ENCODE measurements at places on chromosomes 3 and 15.
A peak's percentile ranks its signal among the peaks of the same experiment; 100 is the strongest.

- DNase-seq, result no peak
These were observed 39.7 kb upstream of the TM4SF1 start for GRCh38 chr3:149417174-149417573.

GRCh38 chr3:129663045-129663446 is 56.6 kb upstream of the PLXND1 start:
- DNase-seq, result no peak

DNA sequence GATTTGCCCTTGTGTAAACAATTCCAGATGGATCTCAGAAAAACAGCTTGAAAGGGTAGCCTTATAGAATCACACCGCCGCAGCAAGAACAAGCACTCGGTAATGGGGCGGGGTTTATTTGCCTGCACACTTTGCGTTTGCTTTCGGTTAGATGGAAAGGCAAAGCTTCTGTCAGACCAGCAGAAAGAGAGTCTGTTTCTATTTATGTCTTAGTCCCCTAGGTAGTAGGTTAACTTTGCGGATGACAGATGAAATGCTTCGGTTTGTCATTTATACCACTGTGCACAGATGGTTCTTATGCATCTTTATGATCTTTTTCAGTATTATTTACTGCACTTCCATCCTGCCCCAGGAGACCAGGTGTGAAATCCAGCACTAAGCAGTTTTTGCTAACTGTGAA is 62.2 kb downstream of the PYDC2 start:
- no peak for DNase-seq

- no peak for DNase-seq
These were observed 347.0 kb downstream of the PTPRG start for GRCh38 chr3:61908382-61908781.

DNA sequence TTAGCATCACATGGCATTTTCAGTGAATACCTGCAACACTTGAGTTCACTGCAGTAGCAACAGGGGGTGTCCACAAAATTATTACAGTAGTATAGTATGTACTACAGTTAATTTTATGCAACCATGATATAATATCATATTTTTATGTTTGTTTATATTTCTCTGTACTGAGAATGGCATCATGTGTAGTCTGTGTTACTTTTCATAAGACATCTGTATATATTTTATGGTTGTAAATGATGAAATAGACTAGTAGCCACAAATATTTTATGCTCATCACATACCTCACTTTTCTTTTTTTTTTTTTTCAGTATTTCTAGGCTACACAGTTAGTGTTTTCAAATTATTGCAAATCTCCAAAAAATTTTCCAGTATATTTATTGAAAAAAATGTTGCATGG is 22.4 kb downstream of the PHLDB2 start:
- DNase-seq, result no peak

- peak; percentile 22 for DNase-seq
These were observed 290.5 kb downstream of the NAALADL2 start for GRCh38 chr3:175149675-175150074.

DNA sequence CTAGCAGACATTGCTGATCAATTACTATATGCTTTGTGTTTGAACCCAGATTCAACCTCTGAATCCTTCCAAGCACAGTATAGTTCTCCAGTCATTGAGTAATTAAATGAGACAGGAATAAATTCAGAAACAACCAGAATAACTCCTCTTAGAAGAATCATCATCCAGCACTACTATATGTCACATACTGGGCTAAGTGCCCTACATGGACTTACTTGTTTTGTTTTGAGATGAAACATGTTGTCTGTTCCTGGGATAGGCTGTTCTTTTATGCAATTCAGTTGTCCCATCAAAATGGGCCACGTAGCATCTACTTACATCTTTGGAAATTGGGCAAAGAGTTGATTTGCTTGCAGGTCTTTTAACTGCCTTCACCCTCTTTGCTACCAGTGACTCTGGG is 365.5 kb upstream of the SUCLG2 start:
- no peak for DNase-seq

DNA sequence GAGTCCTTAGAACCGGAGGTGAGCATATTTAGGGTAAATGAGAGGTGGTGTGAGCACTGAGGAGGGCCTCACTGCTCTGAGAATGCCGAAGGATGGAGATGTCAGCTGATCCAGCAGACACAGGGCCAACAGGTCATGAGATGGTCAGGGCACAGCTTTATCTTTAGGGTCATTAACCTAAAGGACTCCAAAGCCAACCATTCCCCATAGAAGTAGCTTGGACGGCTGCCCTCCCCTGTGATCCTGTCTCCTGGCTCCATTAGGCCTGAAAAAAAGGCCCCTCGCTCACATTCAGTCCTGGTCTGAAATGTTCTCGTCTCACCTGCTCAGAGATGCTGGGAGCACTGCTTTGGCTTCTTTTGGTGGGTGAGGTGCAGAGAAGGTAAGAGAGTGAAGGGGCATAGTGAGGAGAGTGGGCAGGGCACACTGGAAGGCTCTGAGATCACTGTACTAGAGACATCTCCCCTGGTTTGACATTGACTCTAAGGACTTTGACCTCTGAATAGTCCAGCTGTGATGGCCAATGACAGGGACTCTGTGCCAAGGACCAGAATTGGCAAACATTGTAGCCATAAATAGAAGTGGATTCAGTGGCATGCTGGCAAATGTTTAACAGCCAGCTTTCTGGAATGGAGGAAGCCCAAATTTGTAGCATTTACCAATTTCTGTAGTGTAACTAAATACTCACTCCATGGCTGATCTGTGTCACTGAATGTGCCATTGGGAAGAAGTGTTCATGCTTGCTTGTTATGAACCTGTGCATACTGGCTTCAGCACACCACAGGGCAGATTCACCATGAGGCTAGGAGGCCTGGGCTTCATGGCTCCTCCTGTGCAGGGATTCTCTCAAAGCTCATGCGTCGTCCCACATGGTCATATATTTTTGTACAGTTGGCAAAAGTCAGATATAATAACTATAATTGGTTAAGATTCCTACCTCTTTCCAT is 76.2 kb upstream of the MRPS22 start:
- no peak for DNase-seq

DNA sequence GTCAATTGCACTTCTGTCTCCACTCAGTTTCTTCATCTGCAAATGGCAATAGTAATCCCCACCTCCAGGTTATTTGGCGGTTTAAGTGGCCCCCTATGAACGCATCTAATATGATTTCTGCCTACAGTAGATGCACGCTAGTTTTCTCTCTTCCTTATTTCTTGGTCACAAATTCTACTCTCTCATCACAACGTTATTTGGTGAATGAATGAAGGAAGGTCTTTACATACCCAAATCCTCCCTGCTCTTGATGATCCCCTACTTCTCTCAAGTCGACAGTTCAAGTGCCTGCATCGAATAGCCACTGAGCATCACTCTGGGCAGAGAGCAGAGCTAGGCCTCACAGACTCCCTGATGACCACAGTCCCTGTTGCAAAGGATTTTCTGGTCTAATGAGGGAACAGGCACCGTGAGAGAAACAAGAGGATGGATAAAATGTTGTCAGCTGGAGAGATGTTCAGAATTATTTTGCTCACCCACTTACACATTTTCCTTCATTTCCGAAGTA is 181.2 kb upstream of the SMAD3 start:
- no peak for DNase-seq

DNA sequence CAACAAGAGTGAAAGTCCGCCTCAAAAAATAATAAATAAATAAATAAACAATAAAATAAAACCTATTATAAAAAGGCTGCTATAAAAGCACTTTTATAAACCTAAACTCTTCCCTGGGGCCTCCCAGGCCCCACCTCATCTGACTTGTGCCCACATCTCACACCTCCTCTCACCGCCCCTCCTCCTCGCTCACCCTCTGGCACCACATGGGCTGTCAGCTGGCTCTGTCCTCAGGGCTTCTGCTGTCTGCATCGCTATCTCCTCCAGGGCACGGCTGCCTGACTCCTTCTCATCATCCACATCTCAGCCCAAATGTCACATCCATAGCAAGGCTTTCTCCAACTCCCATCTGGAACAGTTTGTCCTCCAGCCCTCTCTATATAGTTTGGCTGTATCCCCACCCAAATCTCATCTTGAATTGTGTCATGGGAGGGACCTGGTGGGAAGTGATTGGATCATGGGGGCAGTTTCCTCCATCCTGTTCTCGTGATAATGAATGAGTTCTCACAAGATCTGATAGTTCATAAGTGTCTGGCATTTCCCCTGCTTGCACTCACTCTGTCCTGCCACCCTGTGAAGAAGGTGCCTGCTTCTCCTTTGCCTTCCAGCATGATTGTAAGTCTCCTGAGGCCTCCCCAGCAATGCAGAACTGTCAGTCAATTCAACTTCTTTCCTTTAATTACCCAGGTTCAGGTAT is 8.8 kb upstream of the SH3BP5 start:
- no peak for DNase-seq

- no peak for DNase-seq
These were observed 116.4 kb upstream of the ARHGEF3 start for GRCh38 chr3:56918111-56918568.

- peak; percentile 30 for DNase-seq
These were observed 87.3 kb downstream of the TFG start for GRCh38 chr3:100796556-100796955.

DNA sequence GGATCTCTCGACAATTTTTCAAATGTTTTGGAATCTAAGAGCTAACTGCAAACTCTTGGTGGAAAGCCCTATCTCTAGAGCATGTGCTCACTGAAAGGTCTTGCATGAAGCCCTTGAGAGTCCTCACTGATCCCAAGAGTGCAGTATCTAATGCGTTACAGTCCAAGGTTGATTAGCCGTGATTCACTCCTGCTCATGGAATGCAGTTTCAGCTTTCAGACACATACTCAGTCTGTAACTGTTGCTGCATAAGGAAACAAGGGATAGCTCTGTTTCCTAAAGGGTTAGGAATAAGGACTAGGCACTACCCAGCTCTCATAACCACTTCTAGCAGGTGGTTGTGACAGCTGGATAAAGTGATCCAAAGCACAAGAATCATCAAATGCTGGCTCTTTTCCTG is 687.4 kb upstream of the CFAP20DC start:
- DNase-seq, result no peak

GRCh38 chr3:8702560-8702959 is 31.0 kb upstream of the CAV3 start:
- DNase-seq, result no peak

GRCh38 chr3:58308728-58309127 is 2.4 kb downstream of the HTD2 start:
- DNase-seq, result no peak

GRCh38 chr3:64708456-64708855 is 20.7 kb upstream of the ADAMTS9 start:
- no peak for DNase-seq

- DNase-seq, result no peak
These were observed 37.5 kb downstream of the GAP43 start for GRCh38 chr3:115660646-115661337.

- peak; percentile 46 for DNase-seq
These were observed 25.5 kb downstream of the ST3GAL6 start for GRCh38 chr3:98788651-98789050.

DNA sequence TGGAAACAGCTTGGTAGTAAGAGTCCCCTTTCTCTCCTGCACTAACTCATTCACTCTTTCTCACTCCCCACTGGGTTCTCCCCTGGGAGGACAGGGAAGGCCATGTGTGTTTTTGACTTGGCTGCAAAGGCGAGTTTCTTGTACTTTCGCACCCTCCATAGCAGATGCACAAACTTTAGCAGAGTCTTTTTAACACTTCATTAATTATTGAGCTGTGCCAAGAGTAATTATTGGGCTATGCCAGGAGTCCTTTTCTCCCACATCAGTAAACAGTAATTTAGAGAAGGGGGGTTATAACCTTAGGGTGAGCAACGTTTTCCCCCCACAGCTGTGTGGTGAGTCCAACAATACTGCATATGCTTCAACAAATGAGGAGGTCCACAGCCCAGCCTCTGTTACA is 224.4 kb upstream of the ATP11B start:
- DNase-seq, result no peak

GRCh38 chr3:196772102-196772501 is 32.4 kb downstream of the PAK2 start:
- DNase-seq, result no peak

- no peak for DNase-seq
These were observed 230.4 kb upstream of the ARPP21 start for GRCh38 chr3:35408882-35409281.

- DNase-seq, result peak; percentile 10
These were observed 24.1 kb upstream of the OR5K4 start for GRCh38 chr3:98329392-98330124.

GRCh38 chr15:62524848-62525247 is 359.8 kb upstream of the C2CD4B start:
- DNase-seq, result no peak

- DNase-seq, result no peak
These were observed 291.0 kb upstream of the TGFBR2 start for GRCh38 chr3:30315447-30315846.

- DNase-seq, result no peak
These were observed 14.0 kb downstream of the DNAH12 start for GRCh38 chr3:57530071-57530608.

DNA sequence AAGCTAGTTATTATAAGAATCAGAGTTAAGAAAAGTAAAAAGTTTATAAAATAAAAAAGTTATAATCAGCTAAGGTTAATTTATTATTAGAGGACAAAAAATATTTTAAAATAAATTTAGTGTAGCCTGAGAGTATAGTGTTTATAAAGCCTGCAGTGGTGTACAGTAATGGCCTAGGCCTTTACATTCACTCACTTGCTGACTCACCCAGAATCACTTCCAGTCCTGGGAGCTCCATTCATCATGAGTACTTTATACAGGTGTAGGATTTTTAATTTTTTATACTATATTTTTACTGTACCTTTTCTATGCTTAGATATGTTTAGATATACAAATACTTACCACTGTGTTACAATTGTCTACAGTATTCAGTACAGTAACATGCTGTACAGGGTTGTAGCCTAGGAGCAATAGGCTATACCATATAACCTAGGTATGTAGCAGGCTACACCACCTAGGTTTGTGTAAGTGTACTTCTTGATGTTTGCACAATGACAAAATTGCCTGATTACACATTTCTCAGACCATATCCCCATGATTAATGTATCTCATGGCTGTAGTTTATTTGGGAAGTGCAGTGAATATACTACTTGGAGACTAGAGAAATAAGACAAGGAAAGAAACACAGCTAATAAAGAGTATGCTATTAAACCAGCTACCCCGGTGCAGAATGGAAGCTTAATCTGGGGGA is 101.9 kb upstream of the GALNT15 start:
- no peak for DNase-seq

DNA sequence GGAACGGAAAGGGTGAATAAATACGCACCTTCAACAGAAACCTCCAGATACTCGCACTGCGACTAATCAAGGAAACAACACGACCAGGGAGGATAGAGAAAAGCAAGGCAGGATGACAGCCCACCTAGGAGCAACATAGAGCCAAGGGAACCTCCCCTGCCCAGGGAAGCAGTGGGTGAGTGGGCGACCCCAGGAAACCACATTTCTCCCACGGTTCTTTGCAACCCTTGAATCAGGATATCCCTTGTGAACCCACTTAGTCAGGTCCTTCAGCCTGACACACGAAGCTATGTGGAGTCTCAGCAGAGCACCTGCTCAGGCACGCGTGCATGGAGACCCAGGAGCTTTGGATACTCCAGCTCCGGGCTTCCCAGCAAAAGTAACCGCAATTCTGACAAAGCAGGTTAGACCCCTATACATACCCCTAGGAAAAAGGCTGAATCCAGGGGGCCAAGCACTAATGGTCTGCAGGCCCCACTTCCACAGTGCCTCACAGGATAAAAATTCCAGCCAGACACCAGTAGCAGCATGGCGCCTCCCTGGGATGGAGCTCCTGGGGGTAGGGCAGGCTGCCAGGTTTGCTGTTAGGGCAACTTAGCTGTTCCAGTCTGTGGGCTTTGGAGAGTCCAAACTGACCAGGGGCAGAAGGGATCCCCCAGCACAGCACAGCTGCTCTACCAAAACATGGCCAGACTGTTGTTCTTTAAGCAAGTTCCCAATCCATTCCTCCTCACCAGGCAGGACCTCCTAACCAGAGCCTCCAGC is 38.4 kb upstream of the PXYLP1 start:
- DNase-seq, result no peak

- DNase-seq, result no peak
These were observed 43.2 kb upstream of the CMSS1 start for GRCh38 chr3:99774467-99774866.

Measured in hematopoietic multipotent progenitor cell (in vitro differentiated cells).